ENCODE measurements at places on chromosomes 7 and 10.

- DNase-seq, result peak; percentile 98
Measured at GRCh38 chr7:101085162-101085964, at the start of gene TRIM56. Gene TRIM56, plus strand, starts transcription at chr7:101085481. Its CDS starts 1,832 bp downstream, at chr7:101087313.

GRCh38 chr10:89471110-89471809 lies 56.9 kb downstream of the IFIT5 start:
- DNase-seq, result no peak

- DNase-seq, result no peak
Measured at GRCh38 chr10:6269953-6270867, 67.5 kb downstream of the PFKFB3 start.

GRCh38 chr10:18313140-18313530 lies 172.9 kb downstream of the CACNB2 start:
- DNase-seq, result no peak

GRCh38 chr10:11285171-11285570 lies 267.5 kb downstream of the CELF2 start:
- no peak for DNase-seq

- DNase-seq, result no peak
Measured at GRCh38 chr7:8251195-8251594, 10.8 kb downstream of the ICA1 start.

DNA sequence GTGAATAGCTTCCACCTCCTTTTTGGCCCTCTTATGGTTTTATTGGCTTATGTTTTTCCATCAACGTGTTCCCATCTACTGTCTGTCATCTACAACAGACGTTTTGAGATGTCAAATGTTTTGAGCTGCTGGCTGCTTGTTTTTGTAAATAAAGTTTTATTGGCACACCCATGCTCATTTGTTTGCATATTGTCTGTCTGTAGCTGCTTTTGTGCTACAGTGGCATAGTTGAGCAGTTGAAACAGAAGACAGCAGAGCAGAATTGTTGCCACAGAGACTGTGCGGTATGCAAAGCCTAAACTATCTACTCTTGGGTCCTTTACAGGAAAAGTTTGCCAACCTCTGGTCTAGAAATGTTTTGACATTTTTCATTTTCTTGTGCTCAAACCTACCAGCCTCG lies 88.7 kb downstream of the VPS50 start:
- no peak for DNase-seq

DNA sequence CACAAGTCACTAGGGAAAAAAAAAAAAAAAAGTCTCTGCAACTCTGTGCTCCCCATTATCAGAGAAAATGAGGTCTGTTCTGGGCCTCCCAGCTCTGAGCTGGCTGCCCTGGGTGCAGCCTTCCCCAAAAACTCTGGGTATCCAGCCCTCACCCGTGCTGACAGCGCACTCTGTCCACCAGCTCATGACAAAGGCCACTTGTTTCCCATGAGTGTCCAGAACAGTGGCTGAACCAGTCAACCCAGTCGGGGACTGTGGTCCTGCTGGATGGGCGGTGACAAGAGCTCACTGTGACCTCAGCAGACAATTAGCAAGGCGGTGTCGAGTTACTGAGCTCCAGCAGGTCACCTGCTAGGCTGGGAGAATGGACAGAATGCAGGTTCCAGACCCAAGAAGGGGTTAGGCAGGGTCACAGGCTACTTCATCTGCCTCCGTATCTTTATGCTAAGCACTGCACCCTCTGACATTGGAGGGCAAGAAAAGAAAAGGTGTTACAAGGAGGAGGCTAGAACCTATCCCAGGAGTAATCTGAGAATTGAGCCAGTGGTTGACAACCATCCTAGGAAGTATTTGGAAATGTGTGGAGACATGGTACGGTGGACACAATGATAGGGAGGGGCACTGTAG lies 37.2 kb downstream of the DLG5 start:
- DNase-seq, result peak; percentile 60

Data from HuH-7 (cell line).